GOT3 (cell line): ENCODE measurements at places on chromosomes 13 and 19.

- DNase-seq = no peak
These were observed 95.4 kb downstream of the CYSLTR2 start for GRCh38 chr13:48749144-48749543.

DNA sequence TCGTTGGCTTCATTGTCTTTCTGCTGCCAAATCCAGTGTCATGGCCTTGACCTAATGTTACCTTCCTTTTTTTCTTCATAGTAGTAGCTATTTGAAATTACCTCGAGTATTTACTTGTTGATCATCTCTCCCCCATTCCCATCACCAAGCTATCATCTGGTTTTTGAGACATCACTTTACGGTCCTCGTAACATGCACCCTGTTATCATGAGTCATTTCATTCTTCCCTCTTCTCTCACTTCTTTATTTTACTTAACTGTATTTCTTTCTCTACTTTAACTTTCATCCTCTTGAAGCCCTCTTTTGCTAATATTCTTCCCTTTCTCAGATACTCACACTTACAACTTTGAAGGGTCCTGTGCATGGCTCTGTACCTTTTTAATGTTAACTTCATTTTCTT is 31.8 kb downstream of the TPP2 start:
- DNase-seq = no peak

DNA sequence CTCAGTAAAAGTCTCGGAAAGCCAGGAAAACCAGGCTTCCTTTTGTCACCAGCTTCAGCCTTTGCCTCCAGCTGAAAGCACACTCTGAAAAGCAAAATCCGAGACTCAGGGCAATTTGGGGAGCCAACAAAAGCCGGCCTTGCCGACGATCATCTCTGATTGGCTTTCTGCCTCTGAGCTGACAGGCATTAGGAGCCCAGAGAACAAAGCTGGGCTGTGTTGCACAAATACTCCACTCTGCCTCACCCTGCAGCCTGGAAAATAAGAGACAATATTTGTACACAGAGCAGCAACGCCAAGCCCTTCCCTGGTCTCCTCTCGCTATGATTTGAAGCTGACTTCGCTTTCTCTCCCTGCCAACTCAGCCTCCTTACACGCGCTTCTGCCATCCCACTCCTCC is 46.9 kb downstream of the CACNA1A start:
- no peak for DNase-seq

DNA sequence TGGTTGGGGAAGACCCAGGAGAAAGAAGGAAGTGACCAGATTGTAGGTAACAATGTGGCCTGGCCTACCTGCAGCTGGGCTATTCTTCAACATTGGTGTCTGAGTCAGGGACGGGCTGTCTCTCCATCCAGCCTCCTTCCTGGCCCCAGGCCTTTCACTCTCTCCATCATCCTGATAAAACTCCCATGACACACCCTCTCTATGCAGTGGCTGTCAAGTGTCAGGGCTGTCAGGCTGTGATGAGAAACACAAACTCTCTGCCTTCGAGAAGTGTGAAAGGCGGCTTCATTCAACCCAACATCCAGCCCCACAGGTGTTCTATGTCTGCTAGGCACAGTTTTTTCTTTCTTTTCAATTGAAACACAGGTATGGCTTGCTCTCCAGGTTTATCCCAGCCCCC is 153.3 kb upstream of the VSTM2B start:
- DNase-seq = no peak

DNA sequence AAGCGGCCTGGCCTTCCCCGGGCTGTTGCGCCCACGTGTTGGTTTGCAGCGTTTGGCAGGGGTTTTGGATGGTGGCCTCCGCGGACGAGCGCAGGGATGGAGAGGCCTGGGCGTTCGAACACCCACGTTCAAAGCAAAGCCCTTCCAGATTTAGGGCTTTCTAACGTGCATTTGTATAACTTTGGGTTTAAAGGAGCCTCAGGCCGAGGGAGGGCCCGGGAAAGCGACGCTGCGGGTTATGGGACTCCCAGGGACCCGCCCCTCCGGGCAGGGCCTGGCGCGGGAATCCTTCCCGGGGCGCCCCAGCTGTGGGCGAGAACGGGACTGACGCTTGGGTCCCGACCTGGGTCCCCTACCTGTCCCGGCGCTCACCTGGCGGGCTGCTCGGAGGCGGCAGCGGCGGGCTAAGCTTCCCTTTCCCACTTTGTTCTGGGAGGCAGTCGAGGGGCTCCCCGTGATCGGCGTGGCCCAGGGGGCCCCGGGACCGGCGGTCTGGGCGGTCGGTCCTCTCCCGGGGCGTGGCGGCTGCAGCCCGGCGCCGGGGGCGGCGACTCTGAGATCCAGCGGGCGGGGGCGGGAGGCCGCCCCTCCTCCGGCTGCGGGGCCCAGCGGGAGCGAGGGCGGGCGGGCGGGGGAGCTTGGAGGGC is at the start of gene FBXO17:
Gene FBXO17 (minus strand): TSS at position 529 of the 647 bp plus-strand sequence. CDS start 25,423 bp downstream, outside the sequence.
- no peak for DNase-seq

DNA sequence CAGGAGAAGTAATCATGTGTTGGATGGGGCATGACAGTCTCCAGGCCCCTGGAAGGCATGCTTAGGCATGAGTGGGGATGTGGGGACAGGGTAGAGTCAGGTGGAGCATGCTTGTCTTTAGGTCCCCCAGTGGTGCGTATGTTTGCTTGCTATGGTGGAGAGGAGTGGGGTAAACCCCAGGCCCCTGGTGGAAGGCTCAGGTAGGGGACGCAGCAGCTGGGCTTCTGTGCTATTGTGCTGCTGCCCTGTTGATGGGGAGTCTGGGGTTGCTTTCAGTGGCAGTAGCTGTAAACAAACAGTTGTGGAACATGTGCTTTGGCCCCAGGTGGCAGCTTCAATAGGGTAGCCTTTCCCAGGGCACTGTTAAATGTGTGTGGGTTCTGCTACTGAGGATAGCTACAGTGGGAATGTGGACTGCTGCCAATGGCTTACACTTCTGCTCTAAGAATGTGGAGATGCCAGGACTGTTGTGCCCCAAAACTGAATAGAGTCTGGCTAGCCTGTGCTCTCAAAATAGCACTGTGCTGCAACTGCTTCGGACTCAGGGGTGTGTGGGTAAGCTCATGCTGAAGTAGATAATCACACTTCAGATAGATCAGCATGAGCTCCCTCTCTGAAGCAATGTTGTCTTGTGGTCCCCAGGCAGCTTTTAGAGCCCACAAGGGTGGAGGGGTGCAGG is 1257.3 kb downstream of the DIAPH3 start:
- no peak for DNase-seq
